SJSA1 (cell line): ENCODE measurements at places on chromosomes 5 and 9. TPM values are rescaled to one million over a fixed set of nuclear protein-coding genes. Genes with fewer than 3 reads are reported as not detected.

DNAJA1 gene
- 142 and 143 TPM in 2 replicates for total RNA-seq

DOCK8 gene
- total RNA-seq, result not detected in 2 replicates

SLCO4C1 gene
- total RNA-seq, result not detected in 2 replicates

GCNT4 gene
- total RNA-seq, result 5.1 and 7.8 TPM in 2 replicates

FREM1 gene
- total RNA-seq, result 1.8 and 3.4 TPM in 2 replicates

PCDHA6 gene
- total RNA-seq, result not detected in 2 replicates

DIRAS2 gene
- total RNA-seq, result not detected in 2 replicates

HSD17B3 gene
- not detected in 2 replicates for total RNA-seq

AMBP gene
- total RNA-seq, result 0.37 and 0.53 TPM in 2 replicates

ARAP3 gene
- total RNA-seq, result 7.6 and 8.1 TPM in 2 replicates

GRIA1 gene
- total RNA-seq, result not detected in 2 replicates

CDKN2B-AS1 gene
- 2.6 and 7.5 TPM in 2 replicates for total RNA-seq

C9orf153 gene
- total RNA-seq, result 0.39 TPM in 1 of 2 replicates, not detected in the other

AK1 gene
- total RNA-seq, result 32.6 and 32.7 TPM in 2 replicates

IER5L gene
- total RNA-seq, result 6.7 and 8.8 TPM in 2 replicates

TMEM174 gene
- not detected in 2 replicates for total RNA-seq
